Endothelial cell of umbilical vein (primary cell): ENCODE measurements at places on chromosomes 11 and 22.
A peak's percentile ranks its signal among the peaks of the same experiment; 100 is the strongest.

DNA sequence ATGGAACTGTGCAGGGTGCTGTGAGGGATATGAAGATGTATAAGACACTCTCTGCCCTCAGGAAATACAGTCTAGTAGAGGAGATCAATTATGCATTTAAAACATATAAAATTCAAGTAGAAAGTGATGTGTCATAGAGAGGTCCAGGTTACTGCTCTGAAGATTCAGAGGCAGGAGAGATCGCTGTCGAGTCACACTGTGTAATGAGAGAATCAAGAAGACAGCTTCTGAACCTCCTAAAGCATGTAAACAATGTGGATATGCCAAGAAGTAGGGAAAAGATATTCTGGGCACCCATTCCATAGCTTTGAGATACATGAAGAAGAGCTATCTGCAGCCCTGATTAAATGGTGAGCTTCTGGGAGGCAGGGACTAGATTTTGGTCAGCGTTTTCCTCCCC is 16.7 kb downstream of the SSH3 start:
- no peak for DNase-seq

- DNase-seq = no peak
Observed at GRCh38 chr11:8041576-8041975, 39.4 kb upstream of the TUB start.

- no peak for DNase-seq
Observed at GRCh38 chr22:40076702-40077645, 82.2 kb downstream of the FAM83F start.

- DNase-seq = peak; percentile 24
Observed at GRCh38 chr11:60700689-60701468, 1.5 kb downstream of the MS4A8 start.

GRCh38 chr22:40955571-40955970 is 4.4 kb downstream of the RBX1 start:
- no peak for DNase-seq

GRCh38 chr11:122304973-122305372 is 189.0 kb upstream of the BLID start:
- DNase-seq = no peak

DNA sequence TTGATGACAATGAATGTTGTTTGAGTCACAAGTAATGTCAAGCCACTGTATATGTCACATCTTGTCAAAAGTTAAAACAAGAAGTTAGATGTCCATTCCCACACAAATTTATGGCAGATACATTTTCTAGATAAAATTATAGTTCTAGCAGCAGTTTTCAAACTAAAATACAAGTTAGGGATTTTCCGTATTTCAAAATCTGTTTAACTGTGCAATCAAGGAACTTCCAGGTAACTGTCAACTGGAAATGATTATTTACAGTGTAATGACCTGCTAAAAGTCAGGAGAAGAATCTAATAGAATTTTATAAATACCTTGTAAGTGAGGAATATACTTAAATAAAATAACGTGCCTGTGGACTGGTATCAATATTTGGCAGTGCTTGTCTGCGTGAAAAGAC is 111.5 kb downstream of the PDE3B start:
- no peak for DNase-seq

DNA sequence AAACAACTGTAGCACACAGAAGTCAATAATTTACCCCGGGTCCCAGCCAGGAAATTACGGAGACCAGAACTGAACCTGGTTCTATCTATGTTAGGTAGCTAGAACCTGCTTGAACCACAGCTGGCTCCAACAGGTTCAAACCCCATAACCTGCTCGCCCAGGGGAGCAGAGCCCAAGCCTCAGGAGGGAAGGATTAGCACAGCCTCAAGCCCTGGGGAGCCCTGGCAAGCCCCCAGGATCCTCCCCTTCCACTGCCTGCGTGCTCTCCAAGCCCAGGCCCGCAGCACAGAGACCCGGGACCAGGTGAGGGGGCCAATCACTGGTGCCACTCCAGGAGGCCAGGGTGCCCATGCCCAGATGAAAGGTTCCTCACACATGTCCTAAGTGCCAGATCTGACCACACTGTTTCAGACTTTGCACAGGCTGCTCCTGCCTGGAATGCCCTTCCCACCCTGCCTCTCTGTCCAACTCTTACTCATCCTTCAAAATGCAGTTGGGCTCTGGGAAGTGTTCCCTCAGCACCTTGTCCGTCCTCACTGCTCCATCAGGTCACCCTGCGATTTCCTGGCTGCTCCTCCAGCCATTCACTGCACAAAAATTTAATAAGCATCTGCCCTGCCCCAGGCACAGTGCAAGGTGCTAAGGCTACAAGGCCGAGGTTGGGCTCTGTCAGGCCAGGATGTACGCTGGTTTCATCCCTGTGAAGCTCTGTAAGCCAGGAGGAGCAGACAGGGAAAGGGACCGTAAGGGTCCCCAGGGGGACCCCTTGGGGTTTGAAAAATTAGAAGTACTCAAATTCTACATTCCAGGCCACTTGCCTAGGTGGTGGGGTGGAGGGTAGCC is 32.2 kb downstream of the ARRB1 start:
- no peak for DNase-seq

DNA sequence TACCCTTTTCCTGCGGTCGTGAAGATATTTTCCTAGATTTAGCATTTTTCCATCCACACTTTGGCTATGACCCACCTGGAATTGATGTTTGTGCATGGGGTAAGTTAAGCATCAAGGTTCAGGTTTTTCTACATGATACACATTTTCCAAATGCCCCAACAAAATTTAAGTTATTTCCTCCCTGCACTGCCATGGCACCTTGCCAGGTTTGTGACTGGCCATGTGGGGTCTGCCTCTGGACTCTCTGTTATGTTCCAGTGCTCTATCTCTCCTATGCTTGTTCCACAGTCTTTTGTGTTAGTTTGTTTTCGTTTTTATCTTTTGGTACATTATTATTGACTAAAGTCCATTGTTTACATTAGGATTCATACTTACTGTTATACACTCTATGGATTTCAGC is 934.3 kb downstream of the TBC1D22A start:
- DNase-seq = no peak

- DNase-seq = no peak
Observed at GRCh38 chr11:15342163-15342562, 227.4 kb downstream of the INSC start.

GRCh38 chr22:45129703-45130524 is 33.8 kb upstream of the NUP50 start:
- no peak for DNase-seq

DNA sequence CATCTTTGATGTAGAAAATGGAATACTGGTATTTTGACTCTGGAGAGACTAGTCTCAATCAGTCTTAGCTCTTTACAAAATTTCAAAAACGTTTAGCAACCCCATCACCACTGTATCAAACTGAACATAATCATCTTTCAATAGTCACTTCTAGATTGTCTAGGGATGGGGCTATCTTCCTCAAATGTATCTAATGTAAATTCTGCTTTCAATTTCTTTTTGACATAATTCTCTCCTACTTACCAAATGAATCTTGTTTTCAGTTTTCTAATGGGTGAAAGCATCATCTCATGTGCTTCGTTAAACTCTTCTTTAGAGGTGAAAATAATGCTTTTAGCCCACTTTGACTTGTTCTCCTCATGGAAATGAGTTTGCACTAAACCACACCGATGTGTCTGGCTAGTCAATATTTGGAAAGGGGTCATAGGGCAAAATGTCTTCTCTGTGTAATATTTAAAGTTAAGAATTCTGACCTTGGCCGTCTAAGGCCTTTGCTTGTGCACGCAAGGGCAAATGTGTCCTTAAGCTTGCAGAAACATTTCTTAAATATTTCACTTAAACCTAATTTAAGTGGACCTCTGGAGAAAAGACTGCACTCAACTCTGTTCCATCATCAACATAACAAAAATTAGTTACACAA is 5.2 kb downstream of the SIK3 start:
- DNase-seq = no peak

- DNase-seq = no peak
Observed at GRCh38 chr11:76524919-76525318, 80.1 kb downstream of the EMSY start.
